ENCODE measurements at places on chromosomes 2 and 18.

DNA sequence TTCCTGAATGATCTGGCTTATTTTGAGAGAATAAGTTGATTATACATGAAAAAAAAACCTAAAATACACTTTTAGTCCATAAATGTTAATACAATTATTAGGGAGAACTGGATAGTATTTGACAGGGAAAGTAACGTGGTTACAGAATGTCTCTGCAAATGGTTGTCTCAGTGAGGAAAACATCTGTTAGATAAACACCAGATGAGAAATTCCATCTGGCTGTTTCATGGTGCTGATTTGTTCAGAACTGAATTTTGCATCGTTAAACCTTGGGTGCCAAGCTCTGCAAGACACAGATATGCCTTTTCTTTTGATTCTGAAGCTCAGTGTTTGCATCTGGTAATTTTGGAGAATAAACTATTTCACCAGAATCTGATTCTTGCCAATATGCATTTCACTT, 90.4 kb downstream of the SCN3A start:
- DNase-seq = no peak

GRCh38 chr18:47247416-47248114, 3.9 kb downstream of the SKOR2 start:
- no peak for DNase-seq

DNA sequence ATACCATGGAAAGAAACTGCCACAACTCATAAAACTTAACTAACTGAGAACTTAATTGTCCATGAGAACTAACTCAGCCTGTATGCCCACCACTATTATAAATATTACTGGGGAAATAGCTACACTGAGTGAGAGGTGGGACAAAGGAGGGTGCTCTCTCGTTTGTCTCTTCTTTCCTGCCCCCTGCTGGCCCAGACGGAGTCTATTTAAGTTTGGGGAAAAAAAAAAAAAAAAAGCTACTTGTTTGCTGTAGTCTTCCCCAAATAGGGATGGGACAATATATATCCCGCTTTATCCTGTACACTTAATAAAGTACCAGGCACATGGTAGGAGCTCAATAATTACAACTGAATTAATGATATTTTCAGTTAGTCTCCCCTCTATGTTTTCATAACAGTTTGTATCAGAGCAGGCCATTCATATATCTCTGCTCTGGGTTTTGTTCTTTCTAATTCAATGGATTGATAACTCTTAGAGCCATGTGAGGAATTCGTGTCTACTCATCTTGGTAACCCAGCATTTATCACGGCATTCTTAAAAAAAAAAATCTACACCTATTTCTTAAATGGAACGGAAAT, 647.6 kb upstream of the PKDCC start:
- DNase-seq = no peak

- no peak for DNase-seq
Measured at GRCh38 chr2:231528636-231529030, 1.6 kb downstream of the NMUR1 start.

GRCh38 chr2:240351088-240351741, 84.2 kb upstream of the GPC1 start:
- no peak for DNase-seq

- no peak for DNase-seq
Measured at GRCh38 chr2:12264146-12264545, 452.6 kb upstream of the TRIB2 start.

- no peak for DNase-seq
Measured at GRCh38 chr2:1751767-1752725, 7.7 kb upstream of the PXDN start.

DNA sequence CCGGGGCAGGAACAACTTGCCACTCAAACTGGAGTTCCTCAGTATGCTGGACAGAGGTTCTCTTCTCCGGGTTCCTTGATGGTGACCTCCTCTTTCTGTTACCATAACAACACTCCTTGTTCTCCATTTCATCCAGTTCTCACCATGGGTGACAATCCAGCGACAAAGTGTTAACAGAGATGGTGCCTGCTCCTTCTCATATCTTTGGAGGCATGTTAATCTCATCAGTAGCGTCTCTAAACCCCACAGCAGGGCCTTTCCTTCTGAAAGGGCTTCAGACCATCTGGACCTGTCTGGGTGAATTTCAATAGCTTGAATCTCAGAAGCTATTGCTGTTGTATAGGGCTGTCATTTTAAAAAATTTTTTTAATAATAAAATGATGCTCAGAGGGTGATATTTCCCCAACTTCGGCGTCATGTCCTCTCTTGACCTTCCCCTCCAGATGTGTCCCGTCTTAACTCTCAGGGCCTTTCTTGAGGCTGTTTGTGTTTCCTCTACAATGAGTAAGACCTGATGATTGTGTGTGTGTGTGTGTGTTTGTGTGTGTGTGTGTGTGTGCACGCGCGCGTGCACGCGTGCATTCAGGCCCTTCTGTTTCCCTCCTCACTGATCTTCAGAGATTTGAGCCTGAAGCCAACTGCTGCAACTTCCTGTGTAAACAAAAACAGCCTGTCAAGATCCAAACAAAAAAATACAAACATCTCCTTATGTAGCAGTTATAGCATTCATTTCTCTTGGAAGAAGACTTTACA, 24.3 kb upstream of the CETN1 start:
- no peak for DNase-seq

- DNase-seq = no peak
Measured at GRCh38 chr2:8572712-8573233, 109.1 kb upstream of the ID2 start.

- DNase-seq = no peak
Measured at GRCh38 chr2:230887342-230887741, 22.6 kb downstream of the ITM2C start.

GRCh38 chr2:231655488-231655887, 52.8 kb upstream of the PTMA start:
- DNase-seq = no peak

GRCh38 chr18:22422909-22423548, 5.3 kb upstream of the CTAGE1 start:
- DNase-seq = no peak

GRCh38 chr2:220101980-220102379, 474.6 kb downstream of the SLC4A3 start:
- DNase-seq = no peak

Data from CD4-positive, alpha-beta T cell treated with Interleukin-2 at 100 ng/mL for 4 hours (primary cell).